T-cell (primary cell): ENCODE measurements at places on chromosomes 1 and 21. TPM values are rescaled to one million over a fixed set of nuclear protein-coding genes. Genes with fewer than 3 reads are reported as not detected.

The TAS1R3 gene
- total RNA-seq: 1.9 TPM

The NBPF6 gene
- total RNA-seq: not detected

The HSF2BP gene
- total RNA-seq: 0.79 TPM

The HES3 gene
- not detected for total RNA-seq

The CADM3 gene
- not detected for total RNA-seq

The AIRE gene
- not detected for total RNA-seq

The ZNF695 gene
- not detected for total RNA-seq

The SNX7 gene
- total RNA-seq: not detected

The F13B gene
- total RNA-seq: not detected

The NUAK2 gene
- total RNA-seq: 32.7 TPM

The CFAP107 gene
- total RNA-seq: not detected

The NRAS gene
- total RNA-seq: 22.1 TPM

The LRRC8B gene
- total RNA-seq: 17.6 TPM

The CEP170 gene
- 37.0 TPM for total RNA-seq

The MIGA1 gene
- total RNA-seq: 17.7 TPM

The CRB1 gene
- total RNA-seq: 0.20 TPM

The DEPDC1 gene
- 0.26 TPM for total RNA-seq

The KRTAP21-1 gene
- total RNA-seq: not detected

The TMEM269 gene
- total RNA-seq: 1.7 TPM

The RNU1-4 gene
- total RNA-seq: 3,593 TPM

The SPRR1B gene
- not detected for total RNA-seq

The RGS7 gene
- total RNA-seq: not detected

The KIF2C gene
- 0.95 TPM for total RNA-seq

The PBX1 gene
- total RNA-seq: 1.8 TPM
